ENCODE measurements at places on chromosomes 1 and 21.

DNA sequence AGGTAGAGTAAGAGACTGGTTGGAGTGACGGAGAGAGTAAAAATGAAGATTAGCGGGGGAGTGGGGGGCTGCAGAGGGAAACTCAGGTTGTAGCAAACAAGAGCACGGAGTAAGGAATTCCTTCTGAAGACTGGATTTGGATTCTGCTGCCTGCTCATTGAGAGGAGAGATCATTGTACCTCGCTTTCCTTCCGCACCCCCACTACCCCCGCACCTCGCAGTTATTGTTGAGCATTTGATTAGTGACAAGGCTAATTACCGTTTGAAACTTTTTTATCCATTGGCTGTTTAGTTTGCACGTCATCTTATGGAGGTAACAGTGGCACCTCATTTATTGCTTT, 463 bp downstream of the PRPF3 start:
- DNase-seq, result no peak

DNA sequence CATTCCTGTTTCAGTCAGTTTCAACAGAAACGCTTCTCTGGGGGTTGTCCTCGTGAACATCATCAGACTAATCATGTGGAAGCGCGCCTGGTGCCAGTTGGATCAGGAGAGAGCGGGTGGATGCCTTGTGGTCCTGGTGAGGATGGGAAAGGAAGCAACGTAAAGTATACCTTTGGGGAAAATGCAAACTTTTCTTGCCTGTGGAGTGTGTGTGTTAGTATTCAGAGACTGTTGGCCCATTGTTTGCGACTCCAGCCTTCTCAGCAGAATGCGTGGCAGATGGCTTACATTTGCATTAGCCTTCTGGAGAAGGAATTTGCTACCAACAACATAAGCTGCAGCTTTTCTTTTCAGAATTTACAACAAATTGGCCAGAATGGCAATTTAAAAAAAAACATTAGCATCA, 173.9 kb downstream of the RWDD3 start:
- DNase-seq, result no peak

GRCh38 chr1:109935451-109935900, 24.8 kb downstream of the CSF1 start:
- no peak for DNase-seq

- peak; percentile 33 for DNase-seq
Measured at GRCh38 chr1:17403081-17403480, 31.1 kb downstream of the PADI6 start.

DNA sequence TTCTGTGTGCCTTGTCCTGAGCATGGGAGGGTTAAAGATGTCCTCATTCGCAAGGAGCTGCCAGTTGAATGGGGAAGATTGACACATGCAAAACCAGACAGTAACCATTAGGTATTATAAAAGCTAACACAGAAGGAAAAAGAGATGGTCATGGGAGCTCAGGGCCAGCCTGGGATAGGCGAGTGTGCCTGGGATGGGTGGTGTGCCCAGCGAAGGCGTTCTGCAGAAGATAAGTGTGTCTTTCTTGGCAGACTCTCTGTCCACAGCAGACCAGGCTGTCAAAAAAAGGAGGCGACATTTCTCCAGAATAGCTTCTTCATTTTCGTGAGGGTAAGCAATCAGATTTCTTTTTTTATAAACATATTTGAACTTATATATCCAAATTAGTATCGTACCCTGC, 14.1 kb downstream of the PGM1 start:
- no peak for DNase-seq

- DNase-seq, result no peak
Measured at GRCh38 chr1:186125511-186125910, 249.5 kb downstream of the TPR start.

GRCh38 chr1:85363521-85363920, 87.1 kb upstream of the BCL10 start:
- no peak for DNase-seq

- DNase-seq, result no peak
Measured at GRCh38 chr1:172324761-172325160, 95.7 kb upstream of the C1orf105 start.

DNA sequence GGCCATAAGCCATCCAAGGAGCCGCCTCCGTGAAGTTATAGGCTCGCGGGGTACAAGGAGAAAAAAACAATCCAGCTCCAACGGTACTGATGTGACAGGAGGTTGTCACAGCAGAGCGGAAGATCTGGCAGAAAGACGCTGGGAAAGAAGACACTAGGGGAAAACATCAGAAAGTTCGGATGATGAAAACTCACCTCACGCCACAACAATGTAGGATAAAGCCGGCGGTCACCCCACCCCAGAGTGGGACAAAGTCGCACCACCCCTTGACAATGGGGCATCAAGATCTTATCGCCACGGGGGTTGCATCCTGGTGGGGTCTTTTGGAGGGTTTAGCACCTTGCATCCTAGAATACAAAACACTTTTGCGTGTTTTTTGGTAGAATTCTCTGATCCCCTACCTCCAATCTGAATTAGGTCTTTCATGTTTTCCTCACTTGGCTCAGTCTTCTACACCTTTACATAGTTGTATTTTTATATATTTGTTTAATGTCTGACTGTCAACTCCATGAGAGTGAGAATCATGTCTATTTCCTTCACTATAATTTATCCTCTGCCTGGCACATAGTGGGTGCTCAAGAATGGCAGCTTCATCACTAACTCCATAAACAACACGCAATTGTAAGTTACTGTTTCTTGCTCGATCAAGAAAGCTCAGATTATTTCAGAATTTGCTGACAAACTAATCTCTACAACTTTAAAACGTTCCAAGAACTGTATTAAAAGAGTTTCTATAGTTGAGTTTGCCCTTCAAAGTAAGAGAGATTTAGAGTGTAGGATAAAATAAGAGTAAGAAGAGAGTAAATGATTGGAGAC, 611 bp upstream of the ZSWIM5 start:
- DNase-seq, result no peak

DNA sequence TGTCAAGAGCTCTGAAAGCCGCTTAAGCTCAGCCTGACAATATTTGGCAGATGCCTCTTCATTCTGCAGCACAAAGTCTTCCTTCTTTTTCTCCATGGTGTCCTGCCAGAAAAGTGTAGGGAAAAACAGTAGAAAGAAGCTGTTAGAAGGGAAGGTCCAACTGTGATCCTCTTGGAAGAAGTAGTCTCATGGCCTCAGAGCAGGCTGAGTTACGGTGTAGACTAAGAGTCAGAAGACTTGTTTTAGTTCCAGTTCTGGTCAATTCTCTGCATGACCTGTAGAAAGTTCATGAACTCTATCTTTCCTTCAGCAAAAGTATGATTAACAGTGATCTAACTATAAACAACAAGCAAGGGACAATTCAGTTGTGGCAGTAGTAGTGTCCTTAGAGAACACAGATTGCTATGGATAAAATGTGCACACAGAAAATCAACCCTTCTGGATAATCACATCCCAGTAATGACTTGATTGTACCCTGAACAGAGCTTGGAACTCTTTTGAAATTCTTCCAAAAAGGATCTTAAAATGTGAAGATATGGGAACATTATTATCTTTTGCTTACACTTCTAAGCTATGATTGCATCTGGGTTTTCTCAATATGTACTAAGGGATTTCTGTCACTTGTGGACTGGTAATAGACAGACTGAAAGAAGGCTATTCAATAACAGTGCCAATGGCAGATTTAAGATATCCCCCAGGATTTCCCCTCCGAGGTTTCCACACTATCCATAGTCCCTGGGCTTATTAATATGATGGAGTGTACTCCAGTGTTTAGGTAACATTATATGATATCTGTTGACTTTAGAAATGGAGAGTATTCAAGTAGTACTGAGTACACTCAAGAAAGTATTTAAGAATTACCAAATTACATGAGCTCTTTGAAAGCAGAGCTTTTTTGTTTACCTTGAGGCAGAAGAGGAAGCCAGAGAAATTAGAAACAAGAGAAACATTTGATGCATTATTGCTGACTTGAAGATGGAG, 22.1 kb upstream of the GBP2 start:
- DNase-seq, result no peak

- no peak for DNase-seq
Measured at GRCh38 chr21:38494703-38495102, 3.6 kb downstream of the ERG start.

GRCh38 chr21:43853851-43854772, 10.9 kb upstream of the AGPAT3 start:
- DNase-seq, result no peak

Data from keratinocyte (primary cell).